ENCODE measurements at places on chromosomes 2 and 18.

DNA sequence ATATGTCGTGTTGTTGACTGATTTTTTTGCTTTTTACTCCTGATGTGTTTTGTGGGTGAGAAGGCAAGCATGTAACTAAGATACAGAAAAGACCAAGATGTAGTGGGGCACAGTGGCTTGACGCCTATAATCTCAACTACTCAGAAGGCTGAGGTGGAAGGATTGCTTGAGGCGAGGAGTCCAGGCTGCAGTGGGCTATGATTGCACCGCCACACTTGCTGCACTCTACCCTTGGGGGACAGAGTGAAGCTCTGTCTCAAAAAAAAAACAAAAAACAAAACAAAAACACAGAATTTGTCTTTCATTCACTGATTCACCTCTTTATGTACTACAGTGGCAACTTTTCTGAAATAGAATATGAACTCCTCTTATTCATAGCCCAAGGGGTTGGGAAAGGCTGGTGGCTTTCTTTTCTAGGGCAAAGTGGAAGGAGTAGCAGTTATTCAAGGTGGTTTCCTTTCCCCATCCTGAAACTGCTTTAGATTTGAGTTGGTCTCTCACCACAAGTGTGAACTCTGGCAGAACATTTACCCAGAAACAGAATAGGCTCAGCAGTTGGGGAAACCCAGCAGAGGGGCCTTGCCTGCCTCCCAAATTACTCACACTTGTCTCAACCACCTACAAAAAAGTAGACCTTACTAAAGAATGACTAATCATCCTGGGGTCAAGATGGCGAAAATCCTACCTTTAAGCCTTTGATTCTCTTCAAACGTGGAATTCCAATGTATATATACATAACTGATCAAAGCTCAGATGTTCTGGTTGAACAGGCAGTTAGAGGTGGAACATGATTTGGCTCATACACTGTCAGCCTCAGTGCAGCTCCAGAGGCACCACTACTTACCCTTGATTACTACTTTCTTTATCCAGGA is 6.5 kb downstream of the TANK start:
- DNase-seq, result no peak

DNA sequence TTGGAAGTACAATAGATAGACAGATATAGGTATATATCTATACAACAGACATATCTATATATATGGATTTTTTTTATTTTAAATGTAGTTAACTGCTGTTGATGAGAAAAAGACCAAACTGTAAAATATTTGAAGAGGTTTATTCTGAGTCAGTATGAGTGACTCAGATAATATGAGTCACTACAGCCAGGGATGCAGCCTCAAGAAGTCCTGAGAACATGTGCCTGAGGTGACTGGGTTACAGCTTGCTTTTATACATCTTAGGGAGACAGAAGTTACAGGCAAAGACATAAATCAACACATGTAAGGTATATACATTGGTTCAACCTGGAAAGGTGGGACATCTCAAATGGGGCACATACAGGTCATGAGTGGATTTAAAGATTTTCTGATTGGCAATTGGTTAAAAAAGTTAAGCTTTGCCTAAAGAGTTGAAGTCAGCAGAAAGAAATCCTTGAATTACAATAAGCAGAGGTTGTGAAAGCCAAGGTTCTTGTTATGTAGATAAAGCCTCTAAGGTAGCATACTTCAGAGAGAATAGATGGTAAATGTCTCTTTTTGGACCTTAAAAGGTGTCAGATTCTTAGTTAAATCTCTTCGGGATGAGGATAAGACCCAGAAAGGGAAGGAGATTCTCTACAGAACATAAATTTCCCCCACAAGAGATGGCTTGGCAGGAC is 149.9 kb downstream of the RBM43 start:
- no peak for DNase-seq

- DNase-seq, result no peak
Measured at GRCh38 chr18:8769509-8770095, 64.2 kb downstream of the MTCL1 start.

DNA sequence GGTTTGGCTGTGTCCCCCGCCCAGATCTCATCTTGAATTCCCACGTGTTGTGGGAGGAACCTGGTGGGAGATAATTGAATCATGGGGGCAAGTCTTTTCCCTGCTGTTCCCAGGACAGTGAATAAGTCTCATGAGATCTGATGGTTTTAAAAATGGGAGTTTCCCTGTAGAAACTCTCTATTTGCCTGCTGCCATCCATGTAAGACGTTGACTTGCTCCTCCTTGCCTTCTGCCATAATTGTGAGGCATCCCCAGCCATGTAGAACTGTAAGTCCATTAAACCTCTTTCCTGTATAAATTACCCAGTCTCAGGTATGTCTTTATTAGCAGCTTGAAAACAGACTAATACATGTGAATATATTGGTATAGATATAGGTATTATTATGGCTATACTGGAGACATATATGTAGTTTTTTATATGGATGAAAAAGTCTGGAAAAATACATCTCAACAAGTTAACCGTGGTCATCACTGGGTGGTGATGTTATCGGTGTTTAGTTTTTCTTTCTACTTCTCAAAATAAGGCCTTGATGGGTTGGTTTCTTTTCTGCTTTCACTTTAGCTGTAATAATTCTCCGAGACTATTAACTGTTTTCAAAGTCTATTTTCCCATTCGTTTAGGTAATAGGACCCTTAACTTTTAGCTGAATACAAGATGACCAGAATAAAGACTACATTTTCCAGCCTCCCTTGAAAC is 39.1 kb upstream of the NCOA1 start:
- no peak for DNase-seq

- no peak for DNase-seq
Measured at GRCh38 chr2:172416447-172417058, 10.8 kb upstream of the ITGA6 start.

DNA sequence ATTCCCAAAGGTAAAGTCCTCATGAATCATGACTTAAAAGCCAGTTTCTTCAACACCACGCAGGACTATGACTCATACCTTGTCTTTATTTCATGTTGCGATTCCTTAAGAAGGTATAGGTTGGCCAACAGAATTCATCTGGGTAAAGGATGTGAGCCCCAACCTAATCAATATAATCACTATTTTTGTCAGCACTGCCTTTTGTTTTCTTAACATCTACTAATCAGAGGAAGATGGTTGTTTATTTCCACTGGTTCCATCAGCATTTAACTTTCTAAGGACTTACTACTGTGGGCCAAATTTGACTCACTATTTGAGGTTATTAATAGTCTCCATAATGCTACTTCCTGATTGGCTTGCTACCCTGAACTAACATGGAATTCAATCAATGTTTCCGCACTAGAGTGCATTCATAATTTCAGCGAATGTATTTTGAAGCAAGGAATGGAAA is 78.6 kb downstream of the SCG2 start:
- no peak for DNase-seq

- no peak for DNase-seq
Measured at GRCh38 chr2:144326825-144327224, 193.1 kb downstream of the ZEB2 start.

DNA sequence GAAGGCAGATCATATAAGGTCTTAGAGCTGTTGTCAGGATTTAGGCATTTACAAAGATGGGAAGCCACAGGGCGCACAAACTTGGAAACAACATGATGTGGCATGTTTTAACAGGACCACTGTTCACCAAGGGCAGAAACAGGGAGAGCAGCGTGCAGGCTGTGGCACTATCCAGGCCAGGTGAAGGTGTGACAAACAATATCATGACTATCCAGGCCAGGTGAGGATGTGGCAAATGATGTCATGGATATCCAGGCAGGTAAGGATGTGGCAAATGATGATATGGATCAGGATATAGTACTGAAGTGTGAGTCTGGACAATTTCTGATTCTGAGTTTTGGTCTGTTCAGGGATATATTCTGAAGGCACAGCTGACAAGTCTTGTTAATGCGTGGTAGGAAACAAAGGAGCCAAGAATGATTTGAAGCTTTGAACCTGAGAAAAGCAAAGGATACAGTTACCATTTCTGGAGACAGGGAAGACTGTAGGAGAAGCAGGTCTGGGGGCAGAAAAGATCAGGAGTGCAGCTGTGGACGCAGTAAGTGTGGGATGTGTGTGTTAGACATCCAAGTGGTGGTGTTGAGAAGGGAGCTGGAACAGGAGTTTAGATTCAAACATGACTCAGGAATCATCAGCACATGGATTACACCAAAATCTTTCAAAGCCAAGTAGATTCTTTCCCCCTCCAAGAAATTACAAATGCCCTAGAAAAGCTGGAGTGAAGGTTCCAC is 205.9 kb downstream of the TMEM163 start:
- DNase-seq, result no peak

- no peak for DNase-seq
Measured at GRCh38 chr18:69703461-69703860, 244.2 kb downstream of the CD226 start.

DNA sequence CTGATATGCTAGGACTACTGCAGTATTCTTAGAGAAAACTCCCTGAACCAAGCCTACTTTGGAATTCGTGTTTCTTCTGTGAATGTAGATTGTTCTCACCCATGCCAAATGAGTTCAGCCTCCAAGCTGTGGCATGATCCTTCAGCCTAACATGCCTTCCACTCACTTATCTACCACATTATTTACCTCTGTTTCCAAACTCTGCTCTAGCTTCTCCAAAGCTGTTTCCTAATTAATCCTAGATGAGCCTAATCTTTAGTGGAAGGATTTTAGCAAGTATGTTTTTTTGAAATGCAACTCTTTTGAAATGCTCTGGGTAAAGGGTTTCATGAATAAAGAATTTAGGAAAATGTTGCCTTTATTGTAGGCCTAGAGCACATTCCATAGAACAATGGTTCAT is 152.9 kb upstream of the MMADHC start:
- no peak for DNase-seq

GRCh38 chr2:106175086-106175850 is 18.8 kb downstream of the UXS1 start:
- DNase-seq, result no peak

GRCh38 chr2:231532756-231533035 is 2.5 kb upstream of the NMUR1 start:
- DNase-seq, result no peak

DNA sequence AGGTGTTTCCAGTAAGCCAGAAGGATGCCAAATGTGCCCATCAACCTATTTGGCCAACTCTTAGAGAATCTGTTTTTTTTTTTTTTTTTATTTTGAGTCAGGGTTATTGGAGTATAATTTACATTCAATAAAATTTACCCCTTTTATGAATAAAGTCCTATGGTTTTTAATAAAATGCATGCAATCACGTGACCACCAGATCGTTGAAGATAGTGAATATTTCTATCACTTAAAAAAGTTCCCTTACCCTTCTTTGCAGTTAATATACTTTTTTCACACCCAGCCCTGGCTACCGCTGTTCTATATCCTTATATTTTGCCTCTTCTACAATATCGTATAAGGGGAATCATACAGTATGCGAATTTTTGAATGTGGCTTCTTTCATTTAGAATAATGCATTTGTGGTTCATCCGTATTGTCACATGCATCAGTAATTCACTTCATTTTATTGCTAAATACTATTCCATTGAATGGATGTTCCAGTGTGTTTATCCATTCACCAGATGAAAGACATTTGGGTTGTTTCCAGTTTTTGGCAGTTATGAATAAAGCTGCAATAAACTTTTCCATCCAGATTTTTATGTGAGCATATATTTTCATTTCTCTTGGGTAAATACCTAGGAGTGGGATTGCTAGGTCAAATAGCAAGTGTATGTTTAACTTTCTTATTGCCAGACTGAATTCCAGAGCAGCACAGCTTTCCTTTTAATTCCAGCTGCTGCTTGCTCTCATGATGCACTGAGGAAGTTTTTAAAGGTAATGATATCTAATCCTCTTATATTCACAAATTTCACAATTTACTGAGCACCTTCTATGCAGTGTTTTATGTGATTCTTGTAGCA is 156.3 kb upstream of the NT5C1B start:
- no peak for DNase-seq

DNA sequence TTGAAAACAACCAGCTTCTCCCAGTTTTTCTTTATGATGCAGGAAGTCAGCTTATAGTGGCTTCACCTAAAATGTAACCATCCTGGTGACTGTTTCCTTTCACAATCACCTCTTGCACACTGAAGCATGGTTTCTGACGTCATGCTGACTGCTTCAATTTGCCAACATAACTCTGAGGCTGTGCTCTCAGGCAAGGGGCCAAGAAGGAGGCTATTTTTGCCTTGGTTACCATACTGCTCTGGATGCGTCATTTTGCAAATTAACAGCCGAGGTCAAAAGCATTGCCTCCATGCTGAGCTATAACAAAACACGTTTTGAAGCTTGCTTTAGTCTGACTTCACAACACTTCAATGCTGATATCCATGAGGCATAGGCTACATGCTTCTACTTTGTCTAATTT is 397.8 kb downstream of the METTL4 start:
- DNase-seq, result peak; percentile 52

DNA sequence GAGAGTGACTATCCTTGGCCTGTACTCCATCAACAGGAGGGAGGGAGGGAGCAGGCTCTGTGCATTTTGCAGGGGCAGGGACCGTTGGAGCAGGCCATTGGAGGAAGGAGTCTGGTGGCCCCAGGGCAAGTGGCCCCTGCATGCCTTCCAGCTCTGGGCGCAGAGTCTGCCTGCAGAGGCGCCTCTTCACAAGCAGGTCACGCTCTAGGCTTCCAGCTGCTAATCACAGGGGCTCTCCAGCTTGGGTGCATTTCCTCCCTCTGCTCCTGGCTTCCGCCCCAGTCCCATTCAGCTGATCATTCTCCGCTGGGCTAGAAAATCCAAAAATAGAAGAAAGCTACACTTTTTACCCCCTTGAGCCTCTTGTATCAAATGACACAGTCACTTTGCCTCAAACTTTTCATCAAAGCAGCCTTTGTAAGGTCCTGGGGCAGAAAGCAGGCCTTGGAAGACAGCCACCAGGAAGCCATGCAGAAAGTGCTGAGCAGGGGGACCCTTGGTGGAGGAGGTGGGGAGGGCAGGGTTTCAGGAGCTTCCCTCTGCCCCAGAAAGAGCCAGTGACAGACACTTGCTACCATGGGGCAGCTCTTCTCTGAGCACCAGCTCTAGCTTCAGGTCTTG is 11.3 kb downstream of the TMEM247 start:
- no peak for DNase-seq

- peak; percentile 41 for DNase-seq
Measured at GRCh38 chr2:85438201-85439024, 19.9 kb downstream of the SH2D6 start.

GRCh38 chr2:119179202-119179601 is 20.7 kb upstream of the C1QL2 start:
- DNase-seq, result no peak

- DNase-seq, result no peak
Measured at GRCh38 chr2:20566331-20566730, 84.6 kb downstream of the HS1BP3 start.

DNA sequence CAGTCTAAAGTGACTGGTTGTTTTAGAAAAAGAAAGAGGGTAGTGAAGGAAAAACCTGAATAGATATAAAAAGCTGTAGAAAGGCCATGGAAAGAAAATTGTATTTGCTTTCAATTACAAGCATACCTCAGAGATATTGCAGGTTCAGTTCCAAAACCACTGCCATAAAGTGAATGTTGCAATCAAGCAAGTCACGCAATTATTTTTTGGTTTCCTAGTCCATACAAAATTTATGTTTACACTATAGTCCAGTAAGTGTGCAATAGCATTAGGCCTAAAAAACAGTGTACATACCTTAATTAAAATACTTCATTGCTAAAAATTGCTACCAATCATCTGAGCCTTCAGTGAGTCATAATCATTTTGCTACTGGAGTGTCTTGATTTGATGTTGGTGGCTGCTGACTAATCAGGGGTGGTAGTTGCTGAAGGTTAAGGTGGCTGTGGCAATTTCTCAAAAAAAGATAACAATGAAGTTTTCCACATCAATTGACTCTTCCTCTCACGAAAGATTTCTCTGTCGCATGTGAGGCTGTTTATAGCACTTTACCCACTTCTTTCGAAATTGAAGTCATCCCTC is 2003.8 kb upstream of the PIK3C3 start:
- DNase-seq, result no peak

GRCh38 chr2:219595256-219595655 is 2.4 kb upstream of the STK11IP start:
- DNase-seq, result no peak
